ENCODE measurements at places on chromosomes 1 and 21. TPM values are rescaled to one million over a fixed set of nuclear protein-coding genes. Genes with fewer than 3 reads are reported as not detected.

Gene PTGFRN
- total RNA-seq: 58.3 TPM

Gene SLC30A2
- total RNA-seq: not detected

Gene RGS8
- not detected for total RNA-seq

Gene MFSD2A
- total RNA-seq: 2.8 TPM

Gene OR1C1
- total RNA-seq: not detected

Gene RERE
- total RNA-seq: 18.4 TPM

Gene NBPF20
- 3.5 TPM for total RNA-seq

Gene PIGV
- total RNA-seq: 7.7 TPM

Gene ZNF697
- 8.2 TPM for total RNA-seq
